ENCODE measurements at places on chromosomes 2 and 18.

DNA sequence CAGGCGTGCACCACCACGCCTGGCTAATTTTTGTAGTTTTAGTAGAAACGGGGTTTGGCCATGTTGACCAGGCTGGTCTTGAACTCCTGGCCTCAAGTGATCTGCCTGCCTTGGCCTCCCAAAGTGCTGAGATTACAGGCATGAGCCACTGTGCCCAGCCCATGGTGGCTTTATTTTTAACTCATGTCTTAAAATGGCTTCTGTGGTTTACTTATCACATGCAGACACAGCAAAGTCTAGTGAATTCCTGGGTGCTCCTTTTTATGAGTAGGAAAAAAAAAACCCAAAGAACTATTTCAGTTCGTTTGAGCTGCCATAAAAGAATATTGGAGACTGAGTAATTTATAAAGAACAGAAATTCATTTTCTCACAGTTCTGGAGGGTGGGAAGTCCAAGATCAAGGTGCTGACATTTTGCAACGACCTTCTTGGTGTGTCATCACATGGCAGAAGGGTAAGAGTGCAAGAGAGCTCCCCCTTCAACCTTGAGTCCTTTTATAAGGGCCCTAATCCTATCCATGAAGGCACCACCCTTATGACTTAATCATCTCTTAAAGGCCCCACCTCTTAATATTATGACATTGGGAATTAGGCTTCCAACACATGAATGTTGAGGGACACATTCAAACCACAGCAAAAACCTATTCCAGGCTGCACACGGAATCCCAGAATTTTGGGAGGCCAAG, 12.6 kb upstream of the REL start:
- DNase-seq, result no peak

- no peak for DNase-seq
Observed at GRCh38 chr18:63963615-63964256, 6.1 kb upstream of the SERPINB8 start.

- DNase-seq, result no peak
Observed at GRCh38 chr18:26802330-26803200, 62.9 kb downstream of the AQP4 start.

- DNase-seq, result no peak
Observed at GRCh38 chr2:172462849-172463381, 35.5 kb downstream of the ITGA6 start.

- no peak for DNase-seq
Observed at GRCh38 chr2:96927405-96928171, 57.7 kb upstream of the SEMA4C start.

GRCh38 chr18:49968644-49969309, 155.4 kb upstream of the ACAA2 start:
- DNase-seq, result no peak

DNA sequence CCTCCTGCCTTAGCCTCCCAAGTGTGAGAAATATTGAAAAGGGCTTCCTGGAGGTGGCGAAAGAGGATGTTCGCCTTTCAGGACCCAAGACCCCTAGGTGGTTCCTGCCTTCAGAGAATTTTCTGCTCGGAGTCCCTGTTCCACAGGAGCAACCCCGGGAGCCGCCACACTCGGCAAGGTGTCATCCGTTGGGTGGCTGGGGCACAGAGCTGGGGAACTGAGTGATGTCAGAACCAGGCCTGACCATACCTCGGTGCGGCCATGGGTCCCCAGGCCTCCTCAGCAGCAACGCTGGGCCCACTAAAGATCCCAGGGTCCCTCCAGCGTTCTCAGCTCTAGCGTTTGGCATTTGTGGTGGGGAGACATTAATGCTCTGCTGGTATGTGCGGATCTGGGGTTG, 23.7 kb upstream of the TAF1B start:
- DNase-seq, result no peak

DNA sequence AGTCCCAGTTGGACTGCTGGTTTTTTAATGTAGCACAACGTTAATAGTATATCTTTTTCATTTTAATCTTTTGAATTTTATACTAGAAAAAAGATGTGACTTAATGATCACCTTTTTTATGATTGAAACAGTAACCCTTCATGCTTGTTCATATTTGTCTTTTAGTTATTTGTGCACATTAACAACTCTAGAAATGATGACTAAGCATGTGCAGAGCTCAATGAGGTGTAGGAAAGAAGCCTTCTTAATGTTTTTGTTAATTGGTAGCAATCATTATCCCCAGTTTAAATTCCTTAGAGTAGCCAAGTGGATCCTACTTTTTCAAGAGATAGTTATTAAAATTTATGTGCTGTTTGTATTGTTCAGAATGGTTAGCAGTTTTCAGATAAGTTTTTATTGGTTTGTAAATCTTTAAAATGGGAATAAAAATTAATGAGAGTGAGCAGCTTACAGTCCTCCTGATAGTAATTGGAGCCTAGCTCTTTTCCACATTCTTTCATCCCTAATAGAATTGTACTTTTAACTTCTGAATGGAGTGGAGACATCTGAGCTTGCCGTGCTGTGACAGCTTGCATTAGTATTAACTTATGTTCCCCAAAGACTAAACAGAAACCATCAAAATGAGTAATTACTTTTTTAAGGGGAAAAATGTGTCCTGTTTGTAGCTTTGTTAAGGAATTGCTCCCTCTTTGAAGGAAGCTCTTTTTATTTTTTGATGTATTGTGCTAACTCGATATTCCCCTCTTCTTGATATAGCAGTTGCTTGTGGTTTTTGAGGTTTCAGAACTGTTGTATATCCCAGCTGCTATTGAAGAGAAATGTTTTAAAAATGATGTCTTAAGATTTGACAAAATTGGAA, 17.3 kb downstream of the PIK3C3 start:
- no peak for DNase-seq

GRCh38 chr2:217935235-217935879, 67.4 kb downstream of the TNS1 start:
- DNase-seq, result no peak

DNA sequence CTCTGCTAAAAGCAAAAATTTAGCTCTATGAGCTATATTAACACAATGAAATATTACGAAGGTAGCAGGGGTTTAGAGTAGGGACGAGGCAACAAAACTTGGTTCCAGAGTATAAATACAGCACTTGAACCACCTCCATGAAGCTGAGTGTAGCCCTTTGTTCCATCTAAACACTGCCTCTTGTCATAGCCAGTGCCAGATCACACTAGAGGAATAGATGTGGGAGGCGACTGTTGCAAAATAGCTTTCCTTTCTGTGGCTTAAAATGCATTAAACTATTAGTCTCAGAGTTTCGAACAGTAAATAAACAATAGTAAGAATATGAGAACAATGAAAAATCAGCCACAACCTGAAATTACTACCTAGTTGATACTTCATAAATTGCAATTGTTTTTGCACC, 29.8 kb downstream of the PIEZO2 start:
- no peak for DNase-seq

GRCh38 chr2:26312471-26312870, 33.5 kb upstream of the SELENOI start:
- DNase-seq, result no peak

GRCh38 chr2:198615972-198616371, 811.6 kb downstream of the PLCL1 start:
- DNase-seq, result no peak

DNA sequence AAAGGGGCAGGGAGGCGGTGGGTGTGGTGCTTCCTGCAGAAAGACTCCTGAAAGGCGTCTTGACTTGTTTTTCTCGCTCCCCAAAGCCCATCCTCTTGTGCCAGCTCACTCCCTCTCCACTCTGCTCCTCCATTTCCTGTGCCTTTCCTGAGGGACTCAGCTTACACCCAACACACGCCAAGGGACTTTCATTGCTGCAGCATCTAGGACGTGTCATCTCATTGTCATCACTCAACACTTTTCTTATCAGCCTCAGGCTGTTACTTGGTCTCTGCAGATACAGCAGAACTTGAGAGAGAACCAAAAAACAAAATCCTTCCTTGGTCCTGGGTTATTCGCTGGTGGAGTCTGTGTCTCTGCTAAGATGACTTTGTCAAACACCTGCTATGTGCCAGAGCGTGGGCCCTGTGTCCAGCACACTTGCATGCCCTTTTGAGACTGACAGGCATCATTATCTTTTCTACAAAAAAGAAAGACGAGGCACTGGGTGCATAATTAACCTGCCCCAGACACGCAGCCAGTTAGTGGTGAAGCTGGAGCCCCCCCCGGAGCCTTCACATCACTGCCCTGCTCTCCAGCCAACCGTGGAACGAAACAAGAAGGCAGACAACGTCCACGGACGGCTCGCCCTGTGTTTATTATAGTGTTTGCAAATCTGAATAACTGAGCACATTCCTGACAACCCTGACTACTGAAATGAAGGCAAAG, 261.7 kb upstream of the HDAC4 start:
- DNase-seq, result no peak

GRCh38 chr2:218444692-218445357, 25.9 kb downstream of the VIL1 start:
- DNase-seq, result no peak

GRCh38 chr2:97769308-97769707, 55.9 kb downstream of the ZAP70 start:
- DNase-seq, result no peak

- DNase-seq, result no peak
Observed at GRCh38 chr2:21667638-21668037, 543.9 kb downstream of the TDRD15 start.

- no peak for DNase-seq
Observed at GRCh38 chr2:241721852-241722251, 12.6 kb upstream of the D2HGDH start.

DNA sequence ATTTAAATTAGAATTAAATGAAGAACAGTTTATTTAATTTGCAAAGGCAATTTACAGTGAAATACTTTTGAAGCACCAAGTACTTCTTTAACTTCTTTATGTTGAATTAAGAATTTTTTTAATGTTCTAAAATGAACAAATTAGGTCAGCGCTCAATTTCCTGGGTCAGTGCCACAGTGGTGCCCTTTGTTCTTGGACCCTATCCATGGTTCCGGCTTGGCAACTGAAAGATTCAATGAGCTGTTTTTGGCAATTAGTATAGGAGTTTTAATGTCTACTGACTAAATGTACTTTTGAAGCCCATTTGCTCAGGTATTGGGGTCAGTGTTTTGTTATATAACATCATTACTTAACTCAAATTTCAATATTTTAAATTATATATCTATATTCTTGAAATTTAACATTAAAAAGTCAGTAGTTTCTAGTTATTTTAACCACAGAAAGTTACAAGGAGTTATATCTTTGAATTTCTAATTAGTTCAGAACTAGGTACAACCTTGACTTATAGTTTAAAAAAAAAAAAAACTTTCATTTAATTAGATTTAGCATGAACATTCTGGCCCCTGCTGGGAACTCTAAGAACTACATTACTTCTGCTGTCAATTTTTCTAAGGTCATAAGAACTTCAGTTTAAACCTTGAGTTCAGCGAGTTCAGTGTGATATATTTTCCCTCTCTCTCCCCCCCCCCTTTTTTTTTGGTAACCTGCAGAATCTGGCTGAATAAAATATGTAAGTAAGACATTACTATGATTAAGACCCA, 7.6 kb upstream of the MSTN start:
- DNase-seq, result no peak

DNA sequence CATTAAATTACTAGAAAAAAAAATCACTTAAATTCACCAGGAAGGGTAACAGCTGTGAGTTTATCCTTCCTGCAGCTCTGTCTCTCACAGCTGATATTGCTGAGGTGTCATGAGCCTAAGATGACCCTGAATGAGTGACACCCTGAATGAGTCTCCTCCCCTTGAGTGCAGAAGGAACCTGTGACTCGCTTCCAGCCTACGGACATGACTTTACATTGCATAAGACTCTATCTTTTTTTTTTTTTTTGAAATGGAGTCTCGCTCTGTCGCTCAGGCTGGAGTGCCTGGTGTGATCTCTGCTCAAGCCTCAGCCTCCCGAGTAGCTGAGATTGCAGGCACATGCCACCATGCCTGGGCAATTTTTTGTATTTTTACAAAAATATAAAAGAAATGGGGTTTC, 14.1 kb downstream of the MRO start:
- DNase-seq, result no peak

- DNase-seq, result no peak
Observed at GRCh38 chr2:42216694-42217093, 47.5 kb downstream of the EML4 start.
